ENCODE measurements at places on chromosomes 2 and 18.
A peak's percentile ranks its signal among the peaks of the same experiment; 100 is the strongest.

DNA sequence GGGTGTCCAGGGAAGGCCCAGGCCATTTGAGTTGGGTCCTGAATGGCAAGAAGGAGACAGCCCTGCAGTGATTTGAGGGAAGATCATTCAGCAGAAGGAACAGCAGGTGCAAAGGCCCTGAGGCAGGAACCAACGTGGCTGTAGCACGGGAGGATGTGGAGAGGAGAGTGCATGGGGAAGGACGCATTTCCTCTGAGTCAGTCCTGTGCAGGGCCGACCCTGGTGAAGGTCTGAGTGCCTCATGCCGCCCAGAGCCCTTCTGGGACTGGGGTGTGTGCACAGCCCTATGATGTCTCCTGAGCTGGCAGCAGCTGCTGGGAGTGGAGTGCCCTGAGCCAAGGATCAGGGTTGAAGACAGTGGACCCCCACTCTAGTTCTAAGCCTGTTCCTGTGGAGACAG, 17.9 kb upstream of the ARHGEF4 start:
- DNase-seq, result no peak
- H3K27me3 ChIP-seq, result no peaks in the 10 kb centered on the region
- no peaks in the 10 kb centered on the region for H3K36me3 ChIP-seq
- H3K4me3 ChIP-seq, result no peak overlapping the region
- H3K27ac ChIP-seq, result no peak overlapping the region
- peaks cover 20% of the 10 kb centered on the region for H3K4me1 ChIP-seq

- H3K4me3 ChIP-seq, result no peak overlapping the region
- H3K4me1 ChIP-seq, result no peaks in the 10 kb centered on the region
- DNase-seq, result no peak
- no peaks in the 10 kb centered on the region for H3K27me3 ChIP-seq
- no peaks in the 10 kb centered on the region for H3K36me3 ChIP-seq
These were observed 197.5 kb downstream of the PIEZO2 start for GRCh38 chr18:10951631-10952544.

GRCh38 chr2:45874344-45874743, 222.9 kb downstream of the PRKCE start:
- no peak overlapping the region for H3K27ac ChIP-seq
- no peaks in the 10 kb centered on the region for H3K4me1 ChIP-seq
- H3K36me3 ChIP-seq, result peaks cover 3% of the 10 kb centered on the region
- no peak overlapping the region for H3K4me3 ChIP-seq
- no peaks in the 10 kb centered on the region for H3K27me3 ChIP-seq
- DNase-seq, result no peak

- H3K27ac ChIP-seq, result no peak overlapping the region
- H3K36me3 ChIP-seq, result no peaks in the 10 kb centered on the region
- peak; percentile 43 for DNase-seq
- peaks cover 5% of the 10 kb centered on the region for H3K27me3 ChIP-seq
- no peaks in the 10 kb centered on the region for H3K4me1 ChIP-seq
- no peak overlapping the region for H3K4me3 ChIP-seq
These were observed 7.1 kb upstream of the NAPG start for GRCh38 chr18:10518595-10519255.

Measured in neural progenitor cell (in vitro differentiated cells).